ENCODE measurements at places on chromosomes 1 and 21.
A peak's percentile ranks its signal among the peaks of the same experiment; 100 is the strongest.

- no peak for DNase-seq
Measured at GRCh38 chr1:222090103-222090502, 348.2 kb upstream of the DUSP10 start.

DNA sequence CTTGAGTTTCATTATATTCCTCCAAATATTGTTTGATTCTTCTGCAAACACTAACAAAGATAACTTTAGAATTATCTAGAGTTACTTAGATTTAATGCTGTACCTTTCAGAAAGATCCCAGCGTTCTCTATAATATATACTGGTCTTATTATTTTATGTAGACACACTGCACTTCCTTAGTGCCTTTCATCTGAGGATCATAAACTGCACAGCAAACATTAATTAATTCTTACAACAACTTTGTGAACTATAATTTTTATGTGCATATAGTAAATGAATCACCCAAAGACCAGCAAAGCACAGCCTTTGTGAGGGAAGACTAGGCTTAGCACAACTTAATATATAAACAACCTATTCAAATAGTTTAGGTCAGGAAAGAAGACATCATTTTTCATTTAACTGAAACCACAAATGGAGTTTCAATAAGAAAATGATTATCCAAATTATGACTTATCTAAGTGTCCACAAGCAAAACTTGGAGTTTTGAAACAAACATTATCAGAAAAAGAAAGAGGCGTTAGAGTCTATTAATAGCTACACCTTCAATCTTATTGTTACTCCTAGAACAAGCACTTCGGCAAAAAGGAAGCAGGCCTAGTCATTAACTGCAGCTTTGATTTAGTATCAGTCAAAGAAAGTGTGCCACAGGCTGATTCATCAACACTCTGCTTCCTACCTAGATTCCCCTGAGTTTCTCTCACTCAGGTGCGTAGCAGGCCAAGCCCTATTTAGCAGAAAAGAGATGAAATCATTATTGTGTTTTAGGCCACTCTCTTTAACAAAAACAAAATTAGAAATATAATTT lies 22.5 kb upstream of the RC3H1 start:
- DNase-seq = peak; percentile 35

DNA sequence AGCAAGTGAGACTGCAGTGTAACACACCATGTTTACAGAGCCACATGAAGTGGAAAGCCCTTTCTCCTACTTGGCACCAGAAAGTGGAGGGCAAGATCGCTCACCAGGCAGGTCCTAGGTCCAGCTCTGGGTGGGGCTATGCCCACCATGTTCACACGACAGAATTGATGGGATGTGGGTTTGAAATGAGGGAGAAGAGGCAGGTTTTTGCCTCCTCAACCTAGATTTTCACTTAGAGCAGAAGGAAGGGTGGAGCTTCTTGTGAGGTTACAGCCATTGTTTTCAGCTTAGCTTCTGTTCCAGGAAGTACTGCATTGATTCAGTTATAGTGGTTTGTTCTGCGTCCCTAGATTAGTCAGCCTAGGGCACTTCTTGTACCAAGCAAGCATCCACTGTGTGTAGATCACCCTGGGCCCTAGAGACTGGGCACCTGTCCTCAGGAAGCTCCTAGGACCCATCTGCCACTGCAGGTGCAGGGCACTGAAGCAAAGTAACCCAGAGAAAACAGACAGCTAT lies 2.3 kb downstream of the CD53 start:
- DNase-seq = peak; percentile 93

DNA sequence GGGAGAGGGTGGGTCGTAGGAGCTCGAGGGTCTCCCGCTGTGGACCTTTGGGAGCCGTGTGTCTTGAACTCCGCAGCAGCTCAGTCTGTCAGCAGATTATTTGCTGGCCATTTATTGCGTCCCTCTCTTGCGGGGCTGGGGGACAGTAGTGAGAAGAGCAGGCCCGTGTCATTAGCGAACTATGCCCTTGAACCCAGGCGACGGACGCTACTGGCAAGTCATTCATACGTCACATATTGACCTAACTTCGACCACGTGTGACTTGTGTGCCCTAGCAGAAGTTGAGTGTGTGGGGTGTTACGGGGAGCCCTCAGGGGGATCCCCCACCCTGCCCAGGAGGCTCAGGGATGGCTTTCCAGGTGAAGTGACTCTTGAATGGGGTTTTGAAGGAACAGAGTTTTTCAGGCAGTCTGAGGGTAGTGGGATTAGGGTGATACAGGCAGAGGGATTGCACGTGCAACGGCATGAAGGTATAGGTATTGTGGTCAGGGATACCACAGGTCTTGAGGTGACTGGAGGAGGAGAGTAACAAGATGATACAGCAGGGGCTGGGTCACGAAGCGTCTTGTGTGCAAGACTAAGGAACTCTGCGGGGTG lies 13.0 kb downstream of the RCC1 start:
- DNase-seq = peak; percentile 85

DNA sequence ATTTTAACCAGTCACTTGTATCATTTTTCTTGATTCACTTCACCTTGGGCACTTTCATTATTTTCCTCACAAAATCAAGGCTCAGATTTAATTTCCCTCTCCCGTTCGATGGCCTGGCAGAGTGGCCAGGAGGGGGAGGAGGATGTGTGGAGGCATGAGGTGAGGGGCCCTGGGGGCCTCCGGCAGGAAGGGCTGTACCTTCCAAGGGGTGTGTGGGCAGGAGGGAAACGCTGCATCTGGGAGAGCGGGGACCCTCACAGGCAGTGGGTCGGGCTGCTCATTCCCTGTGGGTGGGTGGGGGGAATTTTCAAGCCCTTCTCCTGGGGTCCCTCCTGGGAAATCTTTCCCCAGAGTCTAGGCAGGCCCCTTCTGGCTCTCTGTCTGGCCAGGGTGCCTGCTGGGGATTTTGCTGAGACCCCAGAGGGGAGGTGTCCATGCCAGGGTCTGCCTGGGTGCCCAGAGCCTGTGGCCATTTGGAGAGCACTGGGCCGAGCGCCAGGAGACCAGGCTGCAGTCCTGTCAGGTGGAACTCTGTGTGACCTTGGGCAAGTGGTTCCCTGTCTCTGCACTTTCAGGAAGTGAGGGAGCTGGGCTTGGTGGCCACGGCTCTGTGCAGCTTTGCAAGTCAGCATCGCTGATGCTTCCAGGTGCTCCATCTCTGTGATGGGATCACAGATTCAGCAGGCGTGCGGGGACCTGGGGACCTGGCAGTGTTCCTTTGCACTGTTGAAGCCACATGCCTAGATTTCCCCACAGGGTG lies 81.9 kb upstream of the C1orf174 start:
- no peak for DNase-seq
